ENCODE measurements at places on chromosomes 13 and 19. TPM values are rescaled to one million over a fixed set of nuclear protein-coding genes. Genes with fewer than 3 reads are reported as not detected.

The NKPD1 gene
- total RNA-seq, result under 0.01 TPM

The ATP1A3 gene
- not detected for total RNA-seq

The PDE4A gene
- 4.8 TPM for total RNA-seq

The SERP2 gene
- total RNA-seq, result 5.5 TPM

The IFNL1 gene
- not detected for total RNA-seq

The KIRREL2 gene
- total RNA-seq, result under 0.01 TPM

The MAP4K1 gene
- 0.32 TPM for total RNA-seq

The OR4F17 gene
- total RNA-seq, result 0.32 TPM

The NDUFB7 gene
- 357 TPM for total RNA-seq

The ANGPTL8 gene
- total RNA-seq, result not detected

The PRX gene
- total RNA-seq, result 1.9 TPM

The ATP4B gene
- total RNA-seq, result not detected

The KIR2DL3 gene
- not detected for total RNA-seq

The KISS1R gene
- total RNA-seq, result not detected

The IL17D gene
- total RNA-seq, result under 0.01 TPM

The WIZ gene
- total RNA-seq, result 7.4 TPM

The FFAR1 gene
- total RNA-seq, result not detected

The DGKH gene
- 16.4 TPM for total RNA-seq

The LAIR1 gene
- under 0.01 TPM for total RNA-seq

DNA sequence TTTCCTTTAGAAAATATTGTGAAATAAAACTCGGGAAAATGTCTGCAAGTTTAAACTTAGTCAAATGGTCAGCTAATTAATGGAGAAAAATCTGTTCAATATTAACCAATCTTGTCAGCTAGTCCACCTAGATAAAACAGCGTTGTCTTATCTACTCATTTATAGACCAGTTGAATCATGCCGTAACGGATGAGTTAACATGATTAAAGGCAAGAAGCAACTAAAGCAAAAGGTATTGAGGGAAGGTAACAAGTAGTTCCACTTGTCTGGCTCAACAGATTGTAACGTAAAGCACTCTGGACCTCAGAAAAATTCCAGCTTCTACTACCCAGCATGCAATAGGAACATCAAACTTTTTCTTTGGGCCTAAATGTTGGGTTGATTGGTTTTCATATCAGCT, 958.2 kb downstream of the DIAPH3 start:
- DNase-seq, result no peak

DNA sequence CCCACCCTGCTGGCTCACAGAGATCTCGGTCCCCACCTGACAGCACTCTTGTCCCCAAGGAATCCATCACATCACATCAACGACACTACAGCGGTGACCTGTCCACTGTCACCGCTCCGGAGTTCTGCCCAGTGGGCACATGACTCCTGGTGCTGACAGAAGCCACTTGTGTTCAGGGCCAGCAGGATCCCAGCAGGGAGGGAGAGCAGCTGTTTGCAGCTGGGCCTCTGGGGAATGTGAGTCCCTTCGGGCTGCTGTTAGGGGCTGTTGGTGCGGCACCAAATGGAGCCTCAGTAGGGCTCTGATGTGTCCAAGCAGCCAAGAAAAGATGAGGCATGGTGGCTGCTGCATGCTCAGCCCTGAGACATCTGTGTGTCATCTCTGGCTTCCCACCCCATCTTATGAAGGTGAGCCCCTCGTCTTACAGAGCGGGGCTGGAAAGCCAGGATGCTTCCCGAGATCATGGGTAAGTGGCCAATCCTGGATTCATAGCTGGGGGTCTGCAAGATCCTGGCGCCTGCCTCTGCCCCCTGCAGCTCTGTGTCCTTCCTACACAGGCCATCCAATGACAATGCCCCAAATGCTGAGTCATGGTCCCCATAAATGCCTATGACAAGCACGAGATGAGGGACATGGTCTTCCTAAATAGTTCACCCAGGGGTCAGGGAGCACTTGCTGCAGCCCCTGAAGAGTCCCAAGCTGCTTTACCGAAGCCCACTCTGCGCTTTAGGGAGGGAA, 56.0 kb downstream of the F2RL3 start:
- no peak for DNase-seq

DNA sequence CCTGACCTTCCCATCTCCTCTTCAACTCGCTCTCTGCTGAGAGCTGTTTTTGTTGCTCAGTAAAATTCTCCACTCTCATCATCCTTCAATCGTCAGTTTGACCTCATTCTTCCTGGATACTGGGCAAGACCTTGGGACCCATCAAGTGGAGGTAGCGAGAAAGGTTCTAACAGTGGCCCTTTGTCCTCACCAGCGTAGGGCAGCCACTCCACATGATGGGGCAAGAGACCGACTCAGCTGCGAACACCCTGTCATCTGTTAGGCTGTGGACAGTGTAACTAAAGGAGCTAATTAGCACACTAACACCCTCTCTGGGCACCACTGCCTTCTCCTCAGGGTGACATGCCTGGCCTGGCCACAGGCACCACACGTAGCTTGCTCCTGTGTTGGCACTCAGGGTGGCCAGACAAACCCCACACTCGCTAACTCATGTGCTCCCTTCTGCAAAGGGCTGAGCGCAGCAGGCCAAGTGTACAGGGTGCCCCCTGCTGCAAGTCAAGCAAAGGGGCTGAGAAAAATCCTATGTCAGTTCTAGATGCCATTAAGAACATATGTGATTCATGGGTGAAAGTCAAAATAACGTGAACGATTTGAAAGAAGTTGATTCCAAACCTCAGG, 1216.0 kb downstream of the SLITRK5 start:
- DNase-seq, result no peak

DNA sequence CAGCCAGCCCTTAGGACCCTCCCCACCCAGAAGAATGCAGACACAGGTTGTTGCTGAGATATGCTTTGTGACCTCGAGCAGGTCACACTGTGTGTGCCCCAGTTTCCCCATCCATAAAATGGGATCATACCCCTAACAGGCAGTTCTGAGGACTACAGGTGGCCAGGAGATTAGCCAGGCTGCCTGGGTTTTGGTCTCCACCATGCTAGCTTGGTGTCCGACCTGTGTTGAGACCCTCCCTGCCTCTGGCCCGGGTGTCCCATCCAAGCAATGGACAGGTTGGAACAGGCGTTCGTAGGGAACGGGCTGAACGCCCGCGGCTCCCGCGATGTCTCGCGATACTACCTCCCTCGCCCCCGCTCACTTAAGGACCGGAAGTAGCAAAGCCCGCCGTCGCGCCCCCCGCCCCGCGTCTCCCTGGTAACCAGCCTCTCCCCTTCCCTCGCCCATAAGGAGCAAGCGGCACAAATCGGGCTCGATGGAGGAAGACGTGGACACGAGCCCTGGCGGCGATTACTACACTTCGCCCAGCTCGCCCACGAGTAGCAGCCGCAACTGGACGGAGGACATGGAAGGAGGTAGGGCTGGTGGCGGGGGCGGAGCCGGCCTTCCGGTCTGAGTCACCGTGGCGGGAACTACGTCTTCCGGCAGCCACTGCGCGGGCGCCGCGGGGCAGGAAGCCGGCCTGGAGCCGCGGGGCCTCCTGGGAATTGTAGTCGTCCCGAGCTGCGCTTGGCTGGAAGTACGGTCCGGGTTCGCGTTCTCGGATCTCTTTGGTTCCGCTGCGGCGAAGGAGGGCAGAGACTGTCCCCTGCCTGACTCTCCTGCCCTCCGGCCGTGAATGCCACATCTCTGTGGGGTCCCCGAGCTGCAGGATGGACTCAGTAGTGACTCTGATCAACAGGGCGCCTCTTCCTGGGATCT, 45.4 kb downstream of the SMIM24 start:
- peak; percentile 96 for DNase-seq

- no peak for DNase-seq
Measured at GRCh38 chr19:38545596-38545995, 72.2 kb downstream of the MAP4K1 start.

DNA sequence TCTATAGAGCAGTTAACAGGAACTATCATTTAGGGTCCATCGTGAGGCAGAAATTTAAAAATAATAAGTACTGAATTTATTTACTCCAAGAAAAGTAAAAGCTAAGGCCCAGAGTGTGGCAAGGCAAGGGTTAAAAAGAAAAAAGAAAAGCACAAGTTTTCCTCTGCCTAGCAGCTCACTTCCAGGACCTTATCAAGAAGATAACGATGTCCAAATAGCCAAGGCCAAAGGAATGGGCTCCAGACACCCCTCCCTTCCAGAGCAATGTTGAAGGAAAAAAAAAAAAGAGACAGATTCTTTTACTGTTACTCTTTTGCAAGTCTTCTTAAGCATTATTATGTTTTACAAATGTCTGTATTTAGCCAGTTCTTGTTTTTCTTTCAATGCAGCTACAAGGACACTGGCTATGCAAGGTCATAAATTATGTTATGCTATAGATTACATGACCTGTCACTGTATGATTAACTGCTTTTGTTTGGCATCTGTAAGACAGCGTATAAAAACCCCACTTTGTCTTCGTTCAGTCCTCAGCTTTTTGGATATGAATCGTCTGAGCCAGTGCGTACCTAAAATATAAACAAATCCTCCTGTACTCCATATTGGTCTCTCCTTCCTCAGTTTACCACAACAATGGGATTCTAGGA, 2.9 kb upstream of the ZNF700 start:
- peak; percentile 36 for DNase-seq

DNA sequence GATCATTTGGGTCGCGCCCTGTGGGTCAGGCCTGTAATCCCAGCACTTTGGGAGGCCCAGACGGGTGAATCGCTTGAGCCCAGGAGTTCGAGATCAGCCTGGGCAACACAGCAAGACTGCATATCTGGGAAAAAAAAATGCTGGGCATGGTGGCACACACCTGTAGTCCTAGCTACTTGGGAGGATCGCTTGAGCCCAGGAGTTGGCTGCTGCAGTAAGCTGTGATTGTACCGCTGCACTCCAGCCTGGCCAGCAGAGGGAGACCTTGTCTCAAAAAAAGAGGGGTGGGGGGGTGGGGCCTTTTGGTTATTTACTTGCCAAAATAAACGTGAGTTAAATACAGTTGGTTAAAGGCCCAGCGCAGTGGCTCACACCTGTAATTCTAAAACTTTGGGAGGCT, 9.8 kb upstream of the ZNF544 start:
- DNase-seq, result peak; percentile 48

DNA sequence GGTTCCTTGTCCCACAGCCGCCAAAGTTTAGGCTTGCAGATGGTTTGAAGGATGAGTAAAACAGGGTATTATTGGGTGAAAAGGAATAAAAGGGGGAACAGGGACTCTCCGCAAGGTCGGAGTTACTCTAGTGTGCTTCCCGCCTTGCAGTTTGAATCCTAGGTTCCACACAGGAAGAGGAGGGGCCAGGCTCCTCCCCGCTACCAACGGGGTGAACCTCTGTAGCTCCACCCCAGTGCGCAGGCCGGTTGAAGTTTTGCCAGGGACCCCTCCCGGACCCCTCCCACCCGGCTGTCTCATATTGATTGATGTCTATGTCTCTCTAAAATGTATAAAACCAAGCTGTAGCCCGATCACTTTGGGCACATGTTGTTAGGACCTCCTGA, 11.6 kb upstream of the GTF2F2 start:
- DNase-seq, result no peak

DNA sequence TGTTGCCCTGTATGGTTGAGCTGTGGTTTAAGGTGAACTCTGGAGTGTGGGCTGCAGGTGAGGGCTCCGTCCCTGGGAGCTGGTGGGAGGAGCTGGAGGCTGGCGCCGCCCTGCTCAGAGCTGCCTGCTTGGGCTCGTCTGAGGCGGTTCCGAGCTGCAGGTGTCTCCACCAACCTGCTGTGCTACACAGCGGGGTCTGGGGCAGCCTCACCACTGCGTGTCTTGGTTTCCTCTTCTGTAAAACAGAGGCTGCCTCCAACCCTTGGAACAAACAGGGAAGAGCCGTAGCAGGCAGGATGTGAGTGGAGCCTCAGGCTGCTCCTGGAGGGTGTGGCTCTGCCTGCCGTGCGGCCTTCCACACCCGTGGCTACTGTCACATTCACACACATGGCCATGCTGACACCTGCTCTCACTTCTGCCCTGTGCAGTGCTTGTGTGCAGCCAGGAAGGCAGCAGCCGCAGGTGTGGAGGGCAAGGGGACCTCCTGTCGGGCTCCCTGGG, 21.4 kb downstream of the NAXD start:
- DNase-seq, result no peak

- peak; percentile 52 for DNase-seq
Measured at GRCh38 chr13:93169980-93170379, 56.6 kb upstream of the GPC6 start.

- DNase-seq, result peak; percentile 70
Measured at GRCh38 chr13:99564386-99564785, 63.1 kb downstream of the TM9SF2 start.

- no peak for DNase-seq
Measured at GRCh38 chr13:76879883-76880270, 6.3 kb downstream of the KCTD12 start.

GRCh38 chr19:4337906-4338440, 654 bp downstream of the STAP2 start:
- DNase-seq, result peak; percentile 12

DNA sequence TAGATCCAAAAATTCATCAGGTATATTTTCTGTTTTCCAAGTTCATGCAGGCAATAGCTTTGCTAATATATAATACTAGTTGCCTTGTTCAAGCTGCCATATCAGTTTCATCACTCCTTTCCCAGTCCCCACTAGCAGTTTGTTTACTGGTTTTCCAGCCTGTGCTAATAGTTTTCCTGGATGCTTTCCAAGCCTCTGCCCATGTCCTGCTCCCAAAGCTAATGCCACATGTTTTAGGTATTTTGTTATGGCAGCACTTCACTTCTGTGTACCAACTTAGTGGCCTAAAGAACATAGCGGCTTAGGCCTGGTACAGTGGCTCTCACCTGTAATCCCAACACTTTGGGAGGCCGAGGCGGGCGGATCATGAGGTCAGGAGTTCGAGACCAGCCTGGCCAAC, 28.1 kb upstream of the ZNF527 start:
- DNase-seq, result peak; percentile 30

DNA sequence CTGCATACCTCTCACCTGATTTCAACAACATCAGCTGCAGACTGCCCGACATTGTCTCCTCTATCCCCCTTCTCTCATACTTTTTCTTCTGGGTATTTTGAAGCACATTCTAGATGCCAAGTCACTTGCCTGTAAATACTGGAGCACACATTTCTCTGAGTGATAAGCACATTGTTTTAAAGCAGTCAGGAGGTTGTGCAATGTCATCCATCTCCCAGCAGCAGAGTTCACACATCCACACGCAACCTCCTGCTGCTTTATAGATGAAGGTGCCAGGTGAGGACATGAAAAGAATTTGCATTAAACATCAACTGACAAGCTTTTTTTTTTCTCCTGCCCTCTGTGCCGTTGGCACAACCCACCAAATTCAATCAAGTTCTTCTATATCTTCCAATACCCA, 5.5 kb downstream of the UPK1A start:
- peak; percentile 2 for DNase-seq

DNA sequence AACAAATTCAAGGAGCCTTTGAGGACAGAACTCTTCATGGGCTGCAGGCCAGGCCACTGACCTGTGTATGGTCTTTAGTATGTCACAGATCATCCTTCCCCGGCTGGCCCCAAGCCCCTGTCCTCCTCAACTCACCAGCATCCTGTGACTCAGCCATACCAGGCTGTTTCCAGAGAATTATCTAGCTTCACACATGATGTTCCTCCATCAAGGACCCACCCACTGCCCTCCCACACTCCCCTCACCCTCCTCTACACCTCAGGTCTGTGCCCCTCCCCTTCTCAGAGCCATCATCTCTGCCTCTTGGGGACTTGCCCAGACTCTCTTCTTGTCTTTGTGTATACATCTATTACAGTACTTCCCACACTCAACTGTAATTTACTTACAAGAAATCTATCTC, 14.7 kb downstream of the DCT start:
- DNase-seq, result no peak

Data from fibroblast of villous mesenchyme (primary cell).